ENCODE measurements at places on chromosomes 13 and 19.
A peak's percentile ranks its signal among the peaks of the same experiment; 100 is the strongest.

- DNase-seq, result no peak
Observed at GRCh38 chr13:33659466-33659865, 158.5 kb upstream of the RFC3 start.

- no peak for DNase-seq
Observed at GRCh38 chr13:47457626-47458025, 543.4 kb downstream of the SUCLA2 start.

DNA sequence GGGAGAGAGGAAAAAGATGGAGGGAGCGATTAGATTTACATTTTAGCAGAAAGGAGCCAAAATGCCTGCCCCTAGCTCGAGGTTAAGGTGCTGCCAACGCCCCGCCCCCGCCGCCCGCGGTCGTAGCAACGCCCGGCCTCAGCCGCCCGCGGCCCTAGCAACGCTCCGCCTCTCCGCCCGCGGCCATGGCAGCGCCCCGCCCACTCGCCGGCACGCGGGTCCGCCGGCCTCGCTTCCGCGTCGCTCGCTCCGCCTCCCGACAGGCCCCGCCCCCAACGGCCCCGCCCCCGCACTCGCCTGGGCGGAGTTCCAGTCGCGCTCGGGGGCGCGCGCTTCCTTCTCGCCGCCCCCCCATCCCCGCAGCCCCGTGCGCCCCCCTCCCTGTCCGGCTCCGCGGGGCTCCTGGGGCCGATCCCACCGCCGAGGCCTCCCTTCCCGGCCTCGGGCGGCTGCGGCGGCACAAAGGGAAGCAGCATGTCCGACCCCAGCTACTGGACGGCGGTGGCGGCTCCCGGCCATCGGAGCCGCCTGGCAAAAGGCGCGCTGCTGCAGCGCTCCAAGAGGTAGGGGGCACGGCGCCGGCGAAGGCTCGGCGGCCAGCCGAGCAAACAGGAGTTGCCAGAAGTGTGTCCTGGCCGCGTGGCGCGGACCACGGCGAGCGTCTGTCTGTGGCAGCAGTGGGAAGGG lies 20.3 kb downstream of the MAST3 start:
- DNase-seq, result peak; percentile 32

- DNase-seq, result no peak
Observed at GRCh38 chr13:36829753-36830152, 10.7 kb downstream of the RFXAP start.

DNA sequence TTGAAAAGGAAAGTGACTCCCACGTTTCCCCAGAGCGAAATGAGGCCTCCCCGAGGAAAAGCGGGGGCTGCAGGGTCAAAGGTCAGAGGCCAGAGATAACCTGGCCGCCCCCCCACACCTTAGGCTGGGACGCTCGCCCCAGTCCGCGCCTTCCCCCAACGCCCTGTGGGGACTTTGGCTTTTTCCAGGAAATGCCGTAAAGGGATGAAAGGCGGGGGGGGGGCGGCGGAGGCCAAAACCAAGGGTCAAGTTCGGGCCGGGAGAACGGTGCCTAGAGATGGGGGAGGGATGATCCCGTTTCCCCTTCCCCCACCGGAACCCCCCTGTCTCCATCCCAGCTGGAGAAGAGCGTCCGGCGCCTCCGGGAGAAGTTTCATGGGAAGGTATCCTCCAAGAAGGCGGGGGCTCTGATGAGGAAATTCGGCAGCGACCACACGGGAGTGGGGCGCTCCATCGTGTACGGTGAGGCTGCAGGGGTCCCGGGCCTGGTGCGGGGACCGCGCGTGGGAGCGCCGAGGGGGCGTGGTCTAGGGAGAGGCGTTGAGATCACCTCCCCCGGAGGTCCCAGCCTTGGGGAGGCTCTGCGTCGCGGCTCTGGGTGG lies 575 bp downstream of the SHFL start:
- DNase-seq, result no peak

DNA sequence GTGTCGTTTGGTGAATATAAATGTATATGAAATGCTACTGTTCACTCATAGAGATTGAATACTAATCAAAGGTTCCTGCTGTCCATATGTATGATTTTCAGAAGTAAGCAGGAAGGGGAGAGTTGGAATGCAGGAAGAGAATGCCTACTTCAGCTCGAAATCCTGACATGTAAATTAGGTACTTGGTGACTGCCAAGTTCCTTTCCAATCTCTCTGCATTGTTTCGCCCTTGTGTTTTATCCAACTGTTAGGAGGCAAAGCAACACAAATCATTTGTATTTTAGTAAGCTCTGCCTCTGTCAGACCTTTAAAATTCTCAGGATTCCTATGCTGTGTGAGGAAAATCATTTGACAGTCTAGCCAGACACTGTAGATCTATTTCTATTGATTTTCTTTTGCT lies 9.0 kb downstream of the STARD13 start:
- DNase-seq, result no peak
